ENCODE measurements at places on chromosomes 3 and 15.

DNA sequence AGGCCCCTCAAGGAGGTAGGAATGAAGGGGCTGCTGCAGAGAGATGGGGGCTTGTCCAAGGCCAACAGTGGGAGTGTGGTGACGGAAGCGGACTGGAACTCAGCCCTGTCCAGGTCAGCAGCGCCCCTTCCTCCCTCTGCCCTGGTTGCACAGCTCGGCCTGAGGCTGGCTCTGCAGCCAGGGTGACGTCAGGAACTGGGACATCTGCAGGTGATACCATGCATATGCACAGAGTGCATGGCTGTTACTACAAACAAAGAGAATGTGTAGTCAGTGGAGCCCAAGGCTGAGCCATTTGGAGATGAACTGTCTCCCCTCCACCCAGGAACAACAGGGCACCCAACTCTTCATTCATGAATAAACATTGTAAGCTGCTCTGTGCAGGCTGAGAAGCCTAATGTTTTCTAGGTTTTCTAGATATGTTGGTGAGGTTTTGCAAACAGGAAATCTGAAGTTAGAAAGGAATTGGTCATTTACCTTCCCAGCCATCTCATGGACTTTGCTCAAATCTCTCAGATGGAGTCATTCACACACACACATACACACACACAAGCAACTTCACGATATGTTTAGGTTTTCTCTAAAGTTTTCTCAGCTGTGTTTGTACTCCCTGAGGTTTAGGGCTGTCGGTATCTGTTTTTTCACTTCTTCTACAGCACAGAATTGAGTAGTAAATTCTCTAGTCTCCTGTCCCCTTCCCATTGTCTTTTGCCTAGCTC lies 117.2 kb downstream of the TLE3 start:
- DNase-seq, result no peak

DNA sequence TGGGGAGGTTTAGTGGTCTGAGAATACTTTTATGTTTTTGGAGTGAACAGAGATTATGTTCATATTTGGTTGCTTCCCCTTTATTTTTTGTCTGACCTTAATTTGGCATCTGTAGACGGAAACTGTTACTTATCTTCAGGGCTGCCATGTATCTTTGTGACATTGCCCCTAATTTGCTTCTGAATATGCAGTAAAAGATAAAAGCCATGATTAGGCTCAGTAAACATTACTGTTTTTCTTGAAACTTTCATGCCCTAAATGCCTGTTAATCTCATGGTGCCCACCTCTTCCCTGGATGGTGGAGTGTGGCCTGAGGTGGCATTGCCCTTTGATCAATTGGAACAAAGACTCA lies 106.7 kb downstream of the C3orf70 start:
- no peak for DNase-seq

- DNase-seq, result no peak
Measured at GRCh38 chr15:59268168-59268851, 61.7 kb downstream of the LDHAL6B start.

DNA sequence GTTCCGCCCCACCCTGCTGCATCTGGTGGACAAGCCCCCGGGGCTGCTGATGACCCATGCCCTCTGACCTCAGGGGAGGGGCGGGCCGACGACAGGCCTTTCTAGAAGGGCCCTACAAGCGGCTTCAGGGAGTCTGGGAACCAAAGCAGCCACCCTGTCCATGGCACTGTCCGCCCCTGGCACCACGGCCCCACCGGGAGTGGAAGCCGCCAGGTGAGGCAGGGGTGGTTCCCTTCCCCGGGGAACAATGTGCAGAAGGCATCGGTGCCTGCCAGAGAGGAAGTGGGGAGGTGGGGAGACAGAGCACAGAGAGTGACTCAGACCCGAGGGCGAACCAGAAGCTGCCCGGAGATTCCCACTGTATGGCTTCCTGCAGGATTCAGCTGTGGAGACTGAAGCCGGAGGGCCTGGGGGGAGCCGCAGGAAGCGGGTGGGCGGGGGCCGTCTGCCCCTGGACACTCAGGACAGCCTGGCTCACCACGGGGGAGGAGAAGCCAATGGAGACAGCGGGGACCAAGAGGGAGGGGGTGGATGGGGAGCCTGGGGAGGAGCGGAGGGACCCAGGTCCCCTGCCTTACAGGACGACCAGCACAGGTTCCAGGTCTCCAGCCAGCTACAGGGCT lies 134.0 kb downstream of the TPRA1 start:
- no peak for DNase-seq

- peak; percentile 73 for DNase-seq
Measured at GRCh38 chr3:47225310-47225906, 57.2 kb downstream of the KIF9 start.

DNA sequence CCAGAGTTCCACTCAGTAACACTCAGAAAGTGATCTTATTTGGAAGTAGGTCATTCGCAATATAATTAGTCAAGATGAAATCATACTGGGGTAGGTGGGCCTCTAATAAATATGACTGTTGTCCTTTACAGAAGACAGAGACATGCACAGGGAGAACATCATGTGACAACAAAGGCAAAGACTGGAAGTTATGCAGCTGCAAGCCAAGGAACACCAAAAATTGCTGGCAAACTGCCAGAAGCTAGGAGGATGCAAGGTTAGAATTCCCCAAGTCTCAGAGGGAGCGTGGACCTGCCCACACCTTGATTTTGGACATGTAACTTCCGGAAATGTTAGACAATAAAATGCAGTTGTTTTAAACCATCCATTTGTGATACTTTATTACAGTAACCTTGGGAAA lies 471.5 kb upstream of the AGTR1 start:
- DNase-seq, result no peak

DNA sequence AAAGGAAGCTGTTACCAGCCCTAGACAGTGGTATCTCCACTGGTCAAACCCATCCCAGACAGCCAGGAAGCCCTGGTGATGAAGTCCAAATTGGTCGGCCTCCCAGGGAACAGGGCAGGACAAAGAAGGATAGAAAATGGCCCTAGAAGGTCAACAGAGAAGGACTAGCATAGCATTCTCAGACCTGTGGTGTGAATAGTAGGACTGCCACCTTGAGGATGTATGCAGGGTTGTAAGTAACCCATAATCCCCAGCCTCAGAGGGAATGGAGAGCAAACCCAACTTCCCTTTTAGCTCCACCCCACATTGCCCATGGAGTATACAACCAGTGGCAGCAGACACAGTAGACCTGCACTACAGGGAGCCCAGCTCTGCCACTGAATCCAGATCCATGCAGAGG lies 68.6 kb upstream of the EIF1B start:
- no peak for DNase-seq

DNA sequence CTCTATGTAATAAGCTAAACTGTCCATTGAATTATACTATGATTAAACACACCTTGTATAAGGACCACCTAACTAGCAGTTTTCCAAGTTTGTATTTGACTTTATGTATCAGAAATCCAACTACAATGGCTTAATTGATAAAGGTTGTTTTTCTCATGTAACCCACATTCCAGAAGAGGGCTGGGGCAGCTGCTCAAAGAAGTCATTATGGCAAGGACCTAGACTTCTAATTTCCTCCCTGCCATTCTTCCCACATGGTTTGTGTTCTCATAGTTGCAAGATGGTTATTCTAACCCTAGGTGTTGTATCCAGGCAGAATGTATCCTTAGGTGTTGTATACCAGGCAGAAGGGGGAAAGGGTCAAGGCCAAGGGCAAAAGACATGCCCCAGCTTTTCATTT lies 35.7 kb downstream of the GPR176 start:
- DNase-seq, result no peak

DNA sequence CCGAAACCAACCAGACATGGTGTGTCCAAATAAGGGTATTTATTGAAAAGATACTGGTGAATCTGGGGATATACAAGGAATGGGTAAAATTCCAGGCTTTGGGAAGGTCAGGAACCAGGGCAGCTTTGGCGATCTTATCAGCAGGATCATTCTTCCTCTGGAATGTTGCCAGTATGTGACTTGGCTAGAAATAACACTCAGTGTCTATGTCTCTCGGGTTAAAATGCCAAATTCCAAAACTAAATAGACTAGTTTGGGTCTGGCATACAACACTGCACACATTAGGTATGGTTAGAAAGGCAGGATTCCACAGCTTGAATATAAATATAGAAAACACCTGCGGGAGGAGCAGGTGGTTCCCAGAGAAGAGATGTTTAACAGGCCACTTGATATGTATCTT lies 220.2 kb upstream of the CD96 start:
- DNase-seq, result no peak

GRCh38 chr3:107745354-107745753 lies 222.6 kb downstream of the BBX start:
- DNase-seq, result no peak

- no peak for DNase-seq
Measured at GRCh38 chr3:67384760-67385397, 269.5 kb downstream of the SUCLG2 start.

DNA sequence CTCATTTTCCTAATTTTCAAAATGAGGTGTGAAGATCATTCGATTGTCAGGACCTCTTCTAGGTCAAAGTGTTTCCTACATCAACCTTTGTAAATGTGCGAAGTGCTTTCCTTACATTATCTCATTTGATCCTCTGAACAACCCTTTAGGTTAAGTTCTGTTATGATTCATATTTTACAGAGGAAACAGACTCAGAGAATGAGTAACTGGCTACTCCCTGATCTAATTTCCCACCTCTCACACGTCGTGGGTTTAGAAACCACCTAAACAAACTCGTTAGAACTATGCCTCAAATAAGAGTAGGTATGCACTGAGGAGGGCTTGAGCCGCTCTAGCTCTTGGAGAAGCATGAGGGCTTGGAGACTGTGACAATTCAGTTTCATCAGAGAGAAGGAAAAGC lies 148.6 kb downstream of the CD47 start:
- DNase-seq, result no peak

DNA sequence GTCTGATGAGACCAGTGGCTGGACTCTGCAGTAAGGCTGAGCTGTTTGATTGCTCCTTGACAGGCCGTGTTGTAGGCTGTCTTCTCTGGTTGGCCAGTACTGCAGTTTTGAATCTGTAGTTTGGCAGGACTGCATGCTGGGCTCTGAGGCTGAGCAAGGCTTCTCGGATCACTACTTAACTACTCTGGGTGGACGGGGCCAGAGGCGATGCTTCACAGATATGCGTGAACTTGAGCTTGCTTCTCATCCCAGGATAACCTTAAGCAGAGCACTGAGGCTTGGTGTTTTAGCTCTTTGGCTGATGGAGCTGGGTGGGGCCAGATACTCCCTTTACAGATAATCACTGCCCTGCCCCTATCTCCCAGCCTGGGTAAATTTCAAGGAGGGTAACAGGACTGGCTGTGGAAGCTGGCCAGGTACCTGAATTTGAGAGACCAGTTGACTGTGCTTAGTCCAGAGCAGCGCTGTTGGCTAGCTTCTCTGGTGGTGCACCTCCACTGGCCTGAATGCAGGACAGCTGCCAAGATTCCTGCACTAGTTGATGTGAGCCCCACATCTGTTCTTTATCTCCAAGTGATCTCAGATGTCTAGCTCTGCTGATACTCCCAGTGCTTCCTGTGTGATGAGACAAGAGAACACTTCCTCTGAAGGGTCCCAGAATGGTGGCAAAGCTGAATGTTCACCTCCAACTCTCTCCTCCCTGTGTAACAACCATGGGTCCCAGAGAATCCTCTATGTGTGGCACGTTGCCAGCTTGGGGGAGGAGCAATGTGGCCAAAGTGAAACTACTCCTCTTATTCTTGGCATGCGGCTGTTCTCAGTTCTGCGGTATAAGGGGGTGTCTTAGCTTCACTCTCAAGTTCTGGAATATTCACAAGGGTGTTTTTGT lies 37.9 kb downstream of the RPL39L start:
- peak; percentile 24 for DNase-seq

- DNase-seq, result peak; percentile 30
Measured at GRCh38 chr3:190605385-190605784, 91.5 kb downstream of the IL1RAP start.

DNA sequence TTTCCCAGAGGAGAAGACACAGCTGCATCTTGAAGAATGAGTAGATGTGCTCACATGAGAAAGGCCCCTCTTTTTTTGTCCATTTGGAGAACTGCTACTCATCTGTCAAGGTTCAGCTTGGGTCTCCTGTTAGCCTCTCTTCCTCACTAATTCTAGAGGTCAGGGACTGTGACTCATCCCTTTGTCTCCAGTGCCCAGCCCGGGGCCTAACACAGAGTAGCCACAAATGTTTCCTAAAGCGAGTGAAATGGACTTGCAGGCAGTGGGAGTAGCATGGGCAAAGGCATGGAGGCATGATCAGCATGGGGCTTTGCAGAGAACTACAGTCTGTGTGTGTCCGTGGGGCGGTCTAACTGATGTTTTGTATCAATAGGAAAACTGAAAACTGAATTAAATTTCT lies 33.9 kb upstream of the MRPS22 start:
- DNase-seq, result no peak

GRCh38 chr3:114799816-114800215 lies 347.3 kb downstream of the ZBTB20 start:
- no peak for DNase-seq

DNA sequence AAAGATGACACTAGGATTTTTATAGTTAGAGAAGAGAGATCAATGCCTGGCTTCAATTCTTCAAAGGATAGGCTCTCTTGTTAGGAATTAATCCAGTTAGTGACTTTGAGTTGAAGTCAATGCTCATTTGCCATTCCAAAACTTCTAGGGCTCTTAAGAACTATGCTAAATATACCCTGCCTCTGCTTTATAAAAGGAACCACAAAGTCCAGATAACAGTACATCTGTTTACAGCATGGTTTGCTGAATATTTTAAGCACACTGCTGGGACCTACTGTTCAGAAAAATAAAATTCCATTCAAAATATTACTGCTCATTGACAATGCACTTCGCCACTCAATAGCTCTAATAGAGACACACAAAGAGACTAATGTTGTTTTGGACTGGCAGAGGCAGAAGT lies 786.6 kb upstream of the DPPA4 start:
- DNase-seq, result no peak

DNA sequence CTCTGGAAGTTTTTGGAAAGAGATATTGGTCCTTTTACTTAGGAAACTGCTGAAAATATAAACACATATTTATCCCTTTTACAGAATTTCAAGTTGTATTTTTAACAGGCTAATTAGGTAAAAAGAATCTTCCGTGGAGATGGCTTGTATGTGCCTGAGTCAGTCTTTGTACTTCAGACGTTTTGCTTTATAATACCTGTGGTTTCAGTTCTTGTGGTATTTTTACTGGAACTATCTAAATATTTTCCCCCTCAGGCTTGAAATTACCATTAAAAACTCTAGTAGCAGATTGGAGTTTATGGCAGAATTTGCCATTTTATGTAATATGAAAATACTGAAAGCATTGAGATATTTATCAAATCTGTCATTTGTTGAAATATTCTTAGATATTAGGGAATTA lies 151.6 kb upstream of the CGNL1 start:
- no peak for DNase-seq

All from GF-D8 (cell line).